ENCODE measurements at places on chromosomes 4 and X.
A peak's percentile ranks its signal among the peaks of the same experiment; 100 is the strongest.

DNA sequence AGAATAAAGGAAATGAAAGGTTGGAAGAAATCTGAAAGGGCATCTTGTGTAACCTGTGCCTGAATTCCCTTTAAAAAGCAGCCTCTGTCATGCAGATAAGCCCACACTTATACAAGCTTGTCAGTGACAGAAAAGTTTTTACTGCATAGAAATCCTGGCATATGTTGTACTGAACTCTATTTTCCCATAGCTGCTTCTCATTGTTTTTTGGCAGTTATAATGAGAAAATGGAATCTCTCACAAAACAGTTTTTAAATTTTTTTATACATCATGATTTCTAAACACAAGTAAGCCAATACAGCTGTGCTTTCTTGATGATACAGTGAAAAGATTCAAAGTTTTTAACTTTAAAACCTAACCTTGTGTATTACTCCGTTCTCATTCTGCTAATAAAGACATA lies 511.4 kb upstream of the ARX start:
- no peak for DNase-seq

GRCh38 chrX:3638280-3638873 lies 75.1 kb downstream of the PRKX start:
- DNase-seq, result no peak

DNA sequence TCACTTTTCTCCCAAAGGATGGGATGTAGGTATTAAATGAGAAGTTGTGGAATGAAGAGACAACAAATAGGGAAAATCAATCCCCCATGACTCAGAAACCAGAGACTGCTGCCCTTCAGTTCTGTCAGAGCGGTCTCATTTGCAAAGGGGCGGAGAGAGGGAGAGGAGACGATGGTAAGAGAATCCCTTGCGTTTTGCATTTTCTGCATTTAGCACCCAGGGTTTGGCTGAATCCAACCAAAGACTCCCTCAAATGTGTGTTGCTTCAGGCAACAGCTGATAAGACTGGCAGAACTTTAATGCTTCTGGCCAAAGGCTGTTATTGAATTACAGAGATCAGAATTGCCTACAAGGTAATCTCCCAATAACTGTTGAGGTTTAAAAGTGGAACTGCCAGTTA lies 230.2 kb downstream of the EVC2 start:
- no peak for DNase-seq

DNA sequence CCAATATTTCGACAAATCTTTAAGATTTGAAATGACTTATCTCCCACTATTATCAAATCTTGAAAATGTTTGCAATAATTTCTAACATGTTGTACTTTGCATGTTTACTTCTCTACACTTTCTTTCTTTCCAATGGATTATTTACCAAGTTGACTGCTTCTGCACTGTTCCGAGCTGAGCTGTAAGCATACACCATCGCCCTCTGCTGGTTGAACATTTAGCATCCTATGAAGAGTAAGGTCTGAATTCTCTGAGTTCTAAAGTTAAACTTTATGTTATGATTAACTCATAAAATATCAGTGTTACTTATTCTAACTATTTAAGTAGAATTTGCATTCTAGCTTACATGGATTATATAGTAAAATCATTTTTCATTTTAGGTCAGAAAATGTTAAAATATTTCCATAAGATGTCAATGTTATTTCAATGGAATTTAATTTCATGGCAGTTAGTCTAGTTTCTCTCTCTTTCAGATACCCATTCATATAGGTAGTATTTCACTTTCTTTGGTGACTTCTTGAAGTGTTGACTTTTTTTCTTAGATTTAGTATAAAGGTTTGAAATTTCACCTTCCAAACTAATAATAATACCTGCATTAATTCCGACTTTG lies 137.4 kb downstream of the DKK2 start:
- DNase-seq, result no peak

GRCh38 chr4:76997077-76997476 lies 47.5 kb downstream of the SEPTIN11 start:
- DNase-seq, result no peak

DNA sequence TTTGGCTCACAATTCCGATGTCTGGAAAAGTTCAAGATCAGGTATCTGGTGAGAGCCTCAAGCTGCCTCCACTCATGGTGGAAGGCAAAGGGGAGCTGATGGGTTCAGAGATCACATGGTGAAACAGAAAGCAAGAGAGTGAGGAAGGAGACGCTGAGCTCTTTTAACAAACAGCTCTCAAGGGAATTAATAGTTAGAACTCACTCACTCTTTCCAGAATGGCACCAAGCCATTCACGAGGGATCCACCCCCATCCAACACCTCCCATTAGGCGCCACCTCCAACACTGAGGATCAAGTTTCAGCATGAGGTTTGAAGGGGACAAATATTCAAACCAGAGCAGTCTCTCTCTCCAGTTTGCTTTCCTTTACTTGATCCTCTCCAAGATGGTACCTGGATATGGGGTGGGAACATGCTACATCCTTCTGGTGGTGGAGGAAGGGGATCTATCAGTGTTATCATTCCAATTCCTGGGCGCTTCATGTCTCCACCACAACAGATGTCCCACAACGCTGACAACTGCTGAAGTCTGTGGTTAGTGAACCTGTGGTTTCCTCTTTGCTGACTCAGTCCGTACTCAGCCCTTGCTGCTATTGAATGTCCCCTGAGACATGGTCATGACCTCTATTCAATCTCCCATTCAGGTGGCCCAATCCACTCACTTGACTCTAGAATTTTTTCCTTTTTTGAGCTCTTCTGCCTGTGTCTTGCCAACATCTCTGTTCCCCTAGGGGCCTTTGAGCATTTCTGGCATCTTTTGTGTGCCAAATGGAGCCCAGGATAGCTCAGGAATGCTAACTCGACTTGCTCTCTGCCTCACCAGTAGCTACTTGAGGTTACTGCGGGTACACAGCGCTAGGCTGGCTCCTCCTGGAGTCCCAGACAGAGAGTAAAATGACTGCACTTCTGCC lies 395.2 kb downstream of the MID1IP1 start:
- DNase-seq, result no peak

GRCh38 chr4:15779306-15779705 lies 1.2 kb downstream of the CD38 start:
- no peak for DNase-seq

GRCh38 chr4:7665321-7665720 lies 230.6 kb upstream of the PSAPL1 start:
- DNase-seq, result no peak

GRCh38 chr4:126687655-126688358 lies 945.0 kb upstream of the INTU start:
- DNase-seq, result no peak

GRCh38 chr4:13527192-13527980 lies 16.9 kb downstream of the NKX3-2 start:
- no peak for DNase-seq

DNA sequence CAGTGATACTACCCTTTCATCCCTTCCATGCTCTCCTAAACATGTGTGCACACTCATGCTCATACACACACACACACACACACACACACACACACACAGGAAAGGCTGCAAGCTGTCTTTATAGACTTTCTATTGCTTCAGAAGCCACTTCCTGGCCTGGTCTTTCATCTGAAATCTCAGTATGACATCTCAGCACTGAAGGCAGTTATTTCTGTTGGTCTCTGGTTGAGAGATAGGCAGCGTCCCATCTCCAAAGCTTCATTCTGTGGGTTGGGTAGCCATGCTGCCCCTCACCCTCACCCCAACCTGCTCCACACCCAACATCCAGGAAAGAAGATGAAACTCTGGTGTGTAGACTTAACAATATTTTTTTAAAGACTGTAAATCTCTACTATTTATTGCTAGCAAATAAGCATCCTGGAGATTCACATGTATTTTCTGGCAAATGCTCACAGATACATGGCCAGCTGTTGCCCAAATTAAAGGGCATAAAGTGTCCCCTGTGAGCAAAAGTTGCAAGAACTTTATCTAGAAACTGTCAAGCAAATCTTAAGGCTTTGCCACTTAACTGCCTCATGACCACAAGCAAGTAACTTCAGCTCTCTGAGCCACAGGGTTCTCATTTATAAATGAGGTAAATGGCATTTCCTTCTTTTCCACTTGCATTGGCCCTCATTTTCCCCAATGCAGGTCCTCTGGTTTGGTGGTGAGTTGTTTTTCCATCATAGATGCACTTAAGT lies 189.8 kb upstream of the AFF2 start:
- DNase-seq, result peak; percentile 10

DNA sequence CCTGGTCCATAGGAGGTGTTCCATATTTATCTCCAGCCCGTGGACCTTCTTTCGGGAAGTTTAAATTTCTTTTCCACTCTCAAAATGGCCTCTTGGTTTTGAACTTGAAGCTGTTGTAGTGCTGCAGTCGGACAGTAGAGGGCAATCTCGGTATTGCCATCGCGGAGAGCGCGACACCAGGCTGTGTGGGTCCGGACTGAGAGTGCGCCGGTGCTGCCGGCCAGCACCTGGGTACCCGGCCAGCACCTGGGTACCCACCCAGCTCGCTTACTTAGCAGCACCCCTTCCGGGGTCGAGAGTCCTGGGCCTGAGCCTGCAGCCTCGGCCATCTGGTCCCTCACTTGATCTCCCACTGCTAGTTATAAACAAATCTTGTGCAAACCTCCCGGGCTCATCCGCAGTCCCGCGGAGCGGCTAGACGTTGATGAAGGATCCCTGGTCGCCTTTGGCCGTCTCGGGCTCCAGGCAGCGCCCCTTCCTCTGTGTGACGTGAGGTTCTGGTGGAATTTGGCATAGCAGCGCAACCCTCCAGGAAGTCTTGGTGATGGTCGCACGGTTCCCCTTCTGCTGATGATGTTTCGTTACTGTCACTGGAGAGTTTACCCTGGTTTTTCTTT lies 18.0 kb downstream of the FAM9A start:
- DNase-seq, result no peak

GRCh38 chr4:14888790-14889572 lies 113.3 kb upstream of the CPEB2 start:
- DNase-seq, result no peak

DNA sequence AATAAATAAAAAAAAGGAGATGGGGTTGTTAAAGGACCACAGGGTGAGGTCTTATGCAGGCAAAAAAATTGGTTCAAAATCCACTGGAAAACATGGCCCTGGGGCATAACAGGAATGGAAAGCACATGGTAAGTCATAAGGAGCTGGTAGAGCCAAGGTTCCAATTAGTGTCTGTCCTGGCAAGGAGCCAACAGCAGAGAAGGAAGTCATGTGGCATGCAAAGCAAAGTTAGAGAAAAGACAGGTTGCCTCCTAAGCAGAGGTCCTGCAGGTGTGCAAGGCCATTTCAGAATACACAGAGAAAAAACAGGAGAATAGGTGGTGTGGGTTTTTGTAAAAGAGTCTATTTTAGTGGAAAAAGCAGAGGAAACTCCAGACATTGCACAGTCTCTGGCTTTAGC lies 1881.7 kb downstream of the ARAP2 start:
- DNase-seq, result no peak

DNA sequence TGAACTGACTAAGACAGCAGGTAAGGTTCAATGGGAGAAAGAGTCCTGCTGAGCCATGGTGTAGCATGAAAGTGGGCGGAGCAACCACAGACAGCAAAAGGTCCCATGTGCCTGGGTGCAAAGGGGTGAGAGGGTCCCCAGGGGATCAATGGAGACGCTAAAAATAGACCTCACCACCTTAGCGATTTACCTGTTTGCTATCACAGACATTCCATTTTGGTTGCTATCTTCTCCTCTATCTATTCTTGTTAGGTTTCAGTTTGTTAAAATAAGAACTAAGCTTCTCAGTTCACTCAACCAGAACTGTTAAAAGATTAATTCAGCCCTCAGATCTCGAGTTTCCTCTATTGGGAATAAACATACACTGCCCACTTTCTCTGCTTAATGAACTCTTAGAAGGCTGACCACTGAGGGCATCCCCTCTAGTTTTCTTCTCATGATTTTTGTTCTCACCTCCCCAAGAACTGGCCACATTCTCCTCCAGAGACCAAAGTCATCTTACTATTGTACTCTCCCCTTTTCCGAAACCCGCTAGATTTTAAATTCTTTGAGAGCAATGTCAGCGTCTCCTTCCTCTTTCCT lies 136.7 kb downstream of the PARM1 start:
- DNase-seq, result no peak

- DNase-seq, result no peak
These were observed 38.5 kb downstream of the HERC3 start for GRCh38 chr4:88630756-88631155.

- DNase-seq, result no peak
These were observed 37.6 kb downstream of the PKD2 start for GRCh38 chr4:88045021-88045420.

- no peak for DNase-seq
These were observed 3.9 kb upstream of the CHRNA9 start for GRCh38 chr4:40331101-40331745.

DNA sequence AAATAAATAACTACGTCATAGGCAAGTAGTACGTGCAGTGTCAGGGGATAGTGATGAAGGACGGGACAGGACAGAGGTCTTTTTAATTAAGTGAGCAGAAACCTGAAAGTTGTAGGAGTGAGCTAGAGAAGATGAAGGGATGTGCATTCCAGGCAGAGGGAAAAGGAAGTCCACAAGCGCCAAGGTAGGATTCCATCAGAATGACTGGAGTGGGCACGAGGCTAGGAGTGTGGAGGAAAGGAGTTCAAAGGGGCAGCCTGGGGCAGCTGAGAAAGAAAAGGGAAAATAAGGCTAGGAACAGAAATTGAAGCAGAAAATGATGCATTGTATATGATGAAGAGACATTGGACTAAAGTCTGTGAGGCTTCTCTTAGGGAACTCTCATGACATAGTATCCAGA lies 192.2 kb upstream of the TLL1 start:
- DNase-seq, result no peak

DNA sequence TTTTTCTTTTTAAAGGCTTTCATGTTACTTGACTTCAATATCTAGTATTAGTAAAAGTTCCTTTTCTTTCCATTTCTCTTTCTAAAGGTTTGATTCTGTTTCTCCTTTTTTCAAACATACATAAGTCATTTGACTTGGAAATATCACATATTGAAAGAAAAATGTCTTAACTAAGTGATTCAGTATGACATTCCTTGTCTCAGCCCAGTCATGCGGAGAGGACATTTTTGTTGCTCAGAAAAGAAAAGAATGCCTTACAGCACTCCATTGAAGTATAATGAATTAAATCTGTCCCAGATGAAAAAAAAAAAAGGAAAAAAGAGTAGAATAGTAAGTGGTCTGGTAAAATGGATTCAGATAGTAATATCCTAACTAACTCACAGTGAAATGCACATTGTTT lies 466.1 kb downstream of the ADGRL3 start:
- DNase-seq, result no peak

DNA sequence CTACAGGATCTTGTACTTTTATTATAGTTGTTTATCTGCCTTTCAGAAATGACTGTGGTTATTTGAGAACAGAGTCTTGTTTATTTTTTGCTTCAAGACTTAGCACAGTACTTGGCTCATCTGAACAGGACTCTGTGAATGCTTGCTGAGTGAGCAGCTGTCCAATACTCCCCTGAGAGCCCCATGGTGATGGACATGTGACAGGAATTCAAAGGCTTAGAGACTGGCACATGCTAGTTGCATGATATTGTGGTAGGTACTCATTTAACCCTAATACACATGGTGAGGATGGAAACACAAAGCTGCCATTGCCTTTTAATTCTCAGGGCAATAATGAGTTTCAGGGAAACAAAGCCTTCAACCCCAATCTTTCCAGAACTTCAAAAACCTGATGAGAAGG lies 97.3 kb downstream of the GEMIN8 start:
- DNase-seq, result no peak
